ENCODE measurements at places on chromosomes 6 and 20. TPM values are rescaled to one million over a fixed set of nuclear protein-coding genes. Genes with fewer than 3 reads are reported as not detected.

The OR11A1 gene
- polyA plus RNA-seq: not detected

The ADTRP gene
- 0.59 TPM for polyA plus RNA-seq

The RXRB gene
- 19.1 TPM for polyA plus RNA-seq

The HCRTR2 gene
- polyA plus RNA-seq: not detected

The CDK19 gene
- polyA plus RNA-seq: 6.1 TPM

The FUT9 gene
- polyA plus RNA-seq: not detected

The CLPSL1 gene
- not detected for polyA plus RNA-seq

The TMC2 gene
- not detected for polyA plus RNA-seq

The OR2H2 gene
- not detected for polyA plus RNA-seq

The OR12D3 gene
- not detected for polyA plus RNA-seq
